ENCODE measurements at places on chromosomes 11 and 22. TPM values are rescaled to one million over a fixed set of nuclear protein-coding genes. Genes with fewer than 3 reads are reported as not detected.
A peak's percentile ranks its signal among the peaks of the same experiment; 100 is the strongest.

Gene OR1S2
- total RNA-seq = not detected

- no peak for DNase-seq
Measured at GRCh38 chr11:121936781-121937447, 179.1 kb downstream of the BLID start.

Gene ACTN3
- total RNA-seq = 13.5 TPM

- peak; percentile 48 for DNase-seq
Measured at GRCh38 chr11:18347471-18348125, 25.2 kb downstream of the GTF2H1 start.

- DNase-seq = peak; percentile 72
Measured at GRCh38 chr22:37018815-37019308, 385 bp downstream of the TST start.

DNA sequence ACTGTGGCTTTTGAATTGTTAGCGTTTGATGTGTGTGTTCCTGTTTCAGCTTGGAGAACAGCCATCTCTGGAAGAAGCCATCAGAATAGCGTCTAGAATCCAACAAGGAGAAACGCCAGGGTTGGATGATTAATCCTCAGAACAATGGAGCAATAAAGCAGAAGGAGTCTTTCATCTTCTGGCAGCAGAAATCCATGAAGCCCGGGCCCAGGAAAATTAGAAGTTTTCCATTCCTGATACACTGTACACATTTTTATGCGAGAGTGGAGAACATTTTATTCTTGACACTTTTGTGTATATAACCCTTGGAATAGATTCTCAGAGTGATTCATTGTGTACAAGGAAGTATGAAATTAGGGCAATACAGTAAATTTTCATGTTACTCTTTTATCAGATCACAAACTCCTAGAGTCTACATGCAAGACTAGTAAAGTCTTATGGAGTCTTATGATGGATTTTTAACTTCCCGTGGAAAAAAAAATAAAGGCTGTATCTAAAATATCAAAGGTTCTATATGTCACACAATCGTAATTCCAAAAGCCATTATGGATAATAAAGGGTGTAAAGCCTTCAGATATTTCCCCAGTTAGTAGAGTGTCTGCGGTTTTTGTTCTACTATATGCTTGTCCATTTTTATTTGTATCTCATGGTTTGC, 45.9 kb upstream of the WEE1 start:
- DNase-seq = peak; percentile 65

DNA sequence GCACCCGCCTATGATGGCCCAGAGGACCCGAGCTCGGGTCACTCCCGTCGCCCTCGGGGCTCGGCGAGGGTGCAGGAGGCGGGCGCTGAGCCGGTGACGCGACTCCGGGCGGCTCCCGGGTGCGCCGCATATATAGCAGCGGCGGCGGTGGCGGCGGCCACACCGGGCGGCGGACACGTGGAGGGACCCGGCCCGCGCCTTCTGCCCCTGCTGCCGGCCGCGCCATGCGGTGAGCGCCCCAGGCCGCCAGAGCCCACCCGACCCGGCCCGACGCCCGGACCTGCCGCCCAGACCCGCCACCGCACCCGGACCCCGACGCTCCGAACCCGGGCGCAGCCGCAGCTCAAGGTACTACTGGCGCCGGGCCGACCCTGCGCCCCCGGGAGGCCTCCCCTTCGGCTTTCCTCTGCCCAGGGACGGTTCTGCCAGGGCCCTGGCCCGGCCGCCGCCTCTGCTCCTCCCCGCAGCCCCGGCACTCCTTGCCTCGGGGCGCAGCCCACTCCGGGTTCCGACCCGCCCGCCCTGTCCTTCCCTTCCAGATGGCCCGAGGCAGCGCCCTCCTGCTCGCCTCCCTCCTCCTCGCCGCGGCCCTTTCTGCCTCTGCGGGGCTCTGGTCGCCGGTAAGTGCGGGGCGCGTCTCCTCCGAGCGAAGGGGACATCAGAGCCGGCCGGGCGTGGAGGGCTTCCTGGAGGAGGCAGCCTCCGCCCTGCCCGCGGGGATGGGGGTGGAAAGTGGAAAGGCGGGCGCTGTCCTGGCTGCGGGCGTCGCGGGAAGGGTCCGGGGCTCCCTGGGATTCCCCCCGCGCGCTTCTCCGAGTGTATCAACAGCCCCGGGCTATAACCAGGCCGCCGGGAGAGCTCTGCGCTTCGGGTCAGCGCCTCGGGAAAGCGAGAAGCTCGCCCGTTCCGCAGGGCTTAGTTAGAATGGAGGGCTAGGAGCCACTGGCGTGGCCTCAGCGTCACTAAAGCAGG, at the start of gene GAL:
Gene GAL (plus strand): TSS at position 160 of the 972 bp plus-strand sequence. CDS start 380 bp downstream, at position 540.
- no peak for DNase-seq

Gene SCGB1D2
- total RNA-seq = not detected

DNA sequence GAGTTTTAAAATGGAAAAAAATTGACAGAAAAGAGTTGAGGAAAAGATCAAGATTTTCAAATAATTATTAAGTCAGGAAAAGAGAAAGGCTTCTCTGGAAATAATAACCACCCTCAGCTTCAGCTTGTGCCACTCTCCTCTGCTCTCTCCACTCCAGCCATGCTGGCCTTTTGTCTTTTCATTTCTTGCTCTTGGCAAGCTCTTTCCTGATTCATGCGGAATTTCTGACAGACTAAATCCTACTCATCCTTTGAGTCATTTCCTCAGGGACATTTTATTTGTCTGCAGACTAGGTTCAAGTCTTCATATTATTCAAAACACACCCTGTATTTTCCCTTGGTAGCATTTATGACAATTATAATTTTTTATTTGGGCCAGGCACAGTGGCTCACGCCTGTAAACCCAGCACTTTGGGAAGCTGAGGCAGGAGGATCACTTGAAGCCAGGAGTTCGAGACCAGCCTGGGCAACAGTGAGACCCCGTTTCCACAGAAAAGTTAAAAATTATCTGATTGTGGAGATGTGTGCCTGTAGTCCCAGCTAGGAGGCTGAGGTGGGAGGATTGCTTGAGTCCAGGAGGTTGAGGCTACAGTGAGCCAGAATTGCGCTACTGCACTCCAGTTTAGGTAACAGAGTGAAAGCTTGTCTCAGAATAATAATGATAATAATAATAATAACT, 7.8 kb upstream of the P4HA3 start:
- DNase-seq = peak; percentile 28

DNA sequence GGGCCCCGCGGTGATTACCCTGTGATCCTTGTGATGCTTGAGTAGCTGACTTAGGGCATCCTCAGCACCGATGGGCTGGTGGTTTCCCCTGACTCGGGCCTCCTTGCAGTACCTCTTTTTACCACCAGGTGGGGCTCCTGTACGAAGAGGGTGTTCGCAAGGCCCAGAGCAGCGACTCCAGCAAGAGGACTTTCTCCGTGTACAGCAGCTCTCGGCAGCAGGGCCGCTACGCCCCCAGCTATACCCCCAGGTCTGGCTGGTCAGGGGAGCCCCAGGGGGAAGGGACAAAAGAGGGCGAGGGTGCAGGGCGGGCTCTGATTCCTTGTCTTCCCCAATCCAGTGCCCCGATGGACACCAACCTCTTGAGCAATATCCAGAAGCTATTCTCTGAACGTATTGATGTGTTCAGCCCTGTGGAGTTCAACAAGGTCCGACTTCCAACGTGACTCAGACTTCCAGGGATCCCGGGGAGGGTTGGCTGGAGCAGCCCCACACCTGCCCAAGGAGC, 1.3 kb upstream of the TM7SF2 start:
- DNase-seq = peak; percentile 55

DNA sequence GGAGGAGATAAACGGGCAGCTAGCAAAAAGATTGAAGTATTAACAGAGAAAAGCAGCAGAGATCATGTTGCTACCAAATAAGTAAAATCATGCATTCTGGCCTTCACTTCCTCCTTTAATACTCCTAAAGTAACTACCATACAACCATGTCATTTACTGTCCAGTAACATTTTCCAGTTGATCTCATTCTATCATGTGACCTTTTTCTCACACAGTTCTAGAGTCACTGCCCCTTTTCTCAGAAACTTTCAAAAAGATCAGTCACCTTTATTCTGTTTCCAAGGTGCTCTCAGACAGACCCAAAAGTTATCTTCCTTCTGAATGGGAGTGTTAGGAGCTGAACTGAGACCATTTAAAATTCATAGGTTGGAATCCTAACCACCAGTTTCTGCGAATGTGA, 984.4 kb downstream of the FAM181B start:
- no peak for DNase-seq

DNA sequence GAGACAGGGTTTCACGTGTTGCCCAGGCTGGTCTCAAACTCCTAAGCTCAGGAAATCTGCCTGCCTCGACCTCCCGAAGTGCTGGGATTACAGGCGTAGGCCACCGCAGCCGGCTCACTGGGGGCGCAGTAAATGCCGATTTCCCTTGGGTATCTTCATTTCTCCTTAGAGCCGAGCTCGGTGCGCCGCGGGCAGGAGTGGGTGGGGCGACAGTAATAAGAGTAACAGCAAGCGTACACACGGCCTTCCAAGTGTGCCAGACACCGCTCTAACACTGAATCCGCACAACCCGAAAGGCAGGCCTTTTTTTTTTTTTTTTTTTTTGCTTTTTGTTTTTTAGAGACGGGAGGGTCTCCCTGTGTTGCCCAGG, 500 bp upstream of the ADSL start:
- DNase-seq = no peak

DNA sequence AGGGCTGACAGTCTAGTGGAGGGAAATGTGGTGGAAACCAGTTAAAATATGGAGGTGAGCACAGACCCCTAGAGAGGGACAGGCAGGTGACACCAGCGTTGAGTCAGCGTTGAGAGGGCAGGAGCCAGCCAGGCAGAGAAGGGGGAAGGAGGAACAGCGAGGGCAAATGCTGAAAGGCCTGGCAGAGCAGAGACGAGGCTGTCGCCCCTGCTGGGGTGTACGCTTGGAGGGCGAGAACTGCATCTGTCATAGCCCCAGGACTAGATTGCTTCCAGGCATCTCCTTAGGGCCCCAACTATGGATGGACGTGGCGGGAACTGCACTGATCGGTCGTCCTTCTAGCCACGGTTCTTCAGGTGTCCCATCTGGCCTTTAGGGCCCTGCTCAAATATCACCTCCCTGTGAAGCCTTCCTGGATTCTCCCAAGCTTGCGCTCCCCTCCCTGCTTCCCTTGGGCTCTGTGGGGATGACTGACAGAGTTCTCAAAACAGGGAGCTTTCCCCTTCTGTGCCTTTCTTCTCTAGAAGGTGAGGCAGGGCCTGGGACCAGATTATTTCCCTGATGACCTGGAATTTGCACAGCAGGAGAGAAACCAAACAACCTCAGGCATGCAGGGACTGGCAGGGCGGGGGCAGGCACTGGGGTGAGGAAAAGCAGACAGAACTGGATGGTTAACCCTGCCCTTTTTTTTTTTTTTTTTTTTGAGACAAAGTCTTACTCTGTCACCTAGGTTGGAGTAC, 11.1 kb downstream of the SYNGR1 start:
- no peak for DNase-seq

All from skin of body (tissue), 3 donors.